ENCODE measurements at places on chromosomes 1 and 21.
A peak's percentile ranks its signal among the peaks of the same experiment; 100 is the strongest.

DNA sequence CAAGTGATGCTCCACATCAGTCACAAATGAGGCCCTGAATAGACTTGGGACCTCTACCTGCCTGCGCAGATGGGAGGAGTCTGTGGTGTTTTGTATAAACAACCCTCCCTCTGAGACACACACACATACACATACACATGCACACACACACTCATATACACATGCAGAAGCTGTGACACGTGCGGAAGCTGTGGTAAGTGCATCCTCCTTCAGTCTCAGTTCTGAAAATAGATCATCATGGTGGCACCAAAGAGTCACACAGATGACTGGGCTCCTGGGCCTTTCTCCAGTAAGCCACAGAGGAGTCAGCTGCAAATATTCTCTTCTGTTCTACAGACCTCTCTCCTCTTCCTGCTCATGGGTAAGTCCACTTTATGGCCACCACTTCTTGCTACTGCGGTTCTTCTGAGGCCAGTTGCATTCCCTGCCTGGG is at the start of gene LY9:
TSS of gene LY9 (plus strand) at position 224 of the 433 bp plus-strand sequence. CDS start at position 238, 14 bp downstream.
- DNase-seq: peak; percentile 36

GRCh38 chr1:11283151-11283550 is 10.2 kb downstream of the UBIAD1 start:
- DNase-seq: no peak

GRCh38 chr1:200869376-200869752 is 3.4 kb upstream of the GPR25 start:
- DNase-seq: no peak

DNA sequence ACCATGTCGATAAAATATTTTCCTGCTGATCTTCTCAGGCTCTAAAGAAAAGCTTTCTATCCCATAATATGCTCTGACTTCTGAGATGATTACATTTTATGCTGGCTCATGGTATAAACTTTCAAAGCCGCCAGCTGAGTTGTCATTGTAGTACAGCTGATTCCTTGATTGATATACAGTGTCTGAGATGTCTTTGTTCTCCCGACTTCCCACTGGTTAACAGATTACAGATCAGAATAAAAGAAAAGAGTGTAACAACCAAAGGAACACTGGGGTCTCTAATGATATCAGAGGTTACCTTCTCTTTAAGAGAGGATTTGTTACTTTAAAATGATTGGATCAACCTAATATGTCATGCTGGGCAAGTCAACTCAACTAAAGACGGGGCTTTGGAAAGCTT is 485.4 kb upstream of the LRRC7 start:
- DNase-seq: no peak

- no peak for DNase-seq
Observed at GRCh38 chr1:147625362-147625995, 44.8 kb downstream of the ACP6 start.

GRCh38 chr1:116168277-116169032 is 57.3 kb downstream of the MAB21L3 start:
- peak; percentile 56 for DNase-seq

GRCh38 chr1:3474421-3474820 is 20.0 kb downstream of the ARHGEF16 start:
- DNase-seq: no peak

GRCh38 chr1:201590474-201590873 is 51.5 kb downstream of the NAV1 start:
- DNase-seq: no peak

DNA sequence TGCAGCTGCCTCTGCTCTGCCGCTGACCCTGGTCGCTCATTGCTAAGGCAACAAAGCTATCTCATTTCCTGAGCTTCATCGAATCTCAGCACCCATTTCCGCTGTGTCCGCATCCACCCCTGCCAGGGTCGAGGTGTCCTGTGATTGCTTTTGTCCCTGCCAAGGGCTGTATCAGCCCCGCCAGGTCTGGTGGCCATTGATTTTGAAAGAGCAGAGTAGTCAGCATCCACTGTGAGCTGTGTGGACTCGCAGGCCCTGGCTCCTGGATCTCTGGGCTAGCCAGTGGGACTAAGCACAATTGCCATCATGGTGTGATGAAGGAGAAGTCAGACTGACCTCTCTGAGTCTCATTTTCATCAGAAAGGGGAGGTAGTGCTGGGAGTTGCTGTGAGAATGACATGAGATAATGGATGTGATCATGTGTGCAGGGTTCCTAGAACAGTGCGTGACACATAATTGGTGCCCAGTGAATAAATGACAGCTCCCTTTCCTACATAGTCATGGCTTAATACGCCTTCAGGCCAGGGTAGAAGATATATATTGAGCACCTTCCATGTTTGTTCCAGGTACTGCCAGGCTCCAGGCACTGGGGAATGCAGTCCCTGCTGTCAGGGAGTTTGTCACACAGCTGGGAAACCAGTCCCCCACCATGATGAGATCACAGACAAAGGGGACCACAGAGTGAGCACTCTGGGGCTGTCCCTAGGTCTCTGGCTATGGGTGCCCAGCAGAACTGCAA is 32.1 kb downstream of the NAV1 start:
- DNase-seq: no peak

GRCh38 chr1:102578804-102579203 is 529.5 kb downstream of the COL11A1 start:
- no peak for DNase-seq

GRCh38 chr1:225710804-225711203 is 57.9 kb upstream of the ENAH start:
- DNase-seq: no peak

DNA sequence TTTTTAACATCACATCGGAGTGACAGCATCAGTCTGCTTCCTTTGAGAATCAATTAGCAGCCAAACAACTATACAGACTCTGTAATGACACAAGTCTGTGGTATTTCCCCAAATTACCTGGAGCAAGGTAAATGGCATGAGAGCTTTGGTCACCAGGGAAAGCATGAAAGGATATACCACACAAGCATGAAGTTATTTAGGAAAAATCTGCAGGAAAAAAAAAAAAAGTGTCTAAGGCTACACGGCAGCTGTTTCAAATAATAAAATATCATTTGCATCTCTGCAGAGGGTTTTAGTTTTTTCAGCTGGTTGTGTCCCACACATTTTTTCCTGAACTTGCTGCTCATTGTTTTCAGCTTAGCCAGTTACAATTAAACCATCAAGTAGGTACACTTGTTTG is 234.7 kb downstream of the TTLL7 start:
- DNase-seq: no peak

All from stimulated activated CD4-positive, alpha-beta T cell treated with anti-CD3 and anti-CD28 coated beads, Interleukin-1b, Interleukin-23, amount 100 ng/mL, for 1 hour (primary cell).